ENCODE measurements at places on chromosomes 2 and 18.

DNA sequence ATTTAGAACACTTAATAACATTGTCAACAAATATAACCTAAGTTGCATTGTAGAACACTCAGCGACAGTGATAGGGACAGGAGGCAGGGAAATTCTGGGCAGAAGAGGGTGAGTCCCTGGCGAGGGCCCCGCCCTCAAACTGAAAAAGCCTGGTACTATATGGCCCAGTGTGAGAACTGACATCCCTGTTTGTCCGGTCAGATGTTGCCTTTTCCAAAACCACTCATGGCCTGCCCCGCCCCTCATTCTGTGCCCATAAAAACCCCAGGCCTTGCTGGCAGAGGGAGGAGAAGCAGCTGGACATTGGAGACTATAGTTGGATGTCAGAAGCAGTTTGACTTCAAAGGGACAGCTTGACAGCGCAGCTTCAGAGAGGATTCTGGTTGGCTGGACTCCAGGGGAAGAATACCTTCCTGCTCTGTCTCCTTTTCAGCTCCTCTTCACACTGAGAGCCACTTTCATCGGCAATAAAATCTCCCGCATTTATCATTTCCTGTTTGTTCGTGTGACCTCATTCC, 47.0 kb downstream of the FAM117B start:
- no peak for DNase-seq

GRCh38 chr2:54290356-54291025, 34.5 kb upstream of the TSPYL6 start:
- no peak for DNase-seq

- no peak for DNase-seq
Observed at GRCh38 chr2:226905718-226906117, 69.9 kb downstream of the RHBDD1 start.

GRCh38 chr2:143467011-143467410, 337.8 kb downstream of the ARHGAP15 start:
- DNase-seq: no peak

- DNase-seq: no peak
Observed at GRCh38 chr2:138718405-138718804, 61.8 kb downstream of the NXPH2 start.

GRCh38 chr2:183089192-183089851, 10.8 kb downstream of the DUSP19 start:
- DNase-seq: no peak

DNA sequence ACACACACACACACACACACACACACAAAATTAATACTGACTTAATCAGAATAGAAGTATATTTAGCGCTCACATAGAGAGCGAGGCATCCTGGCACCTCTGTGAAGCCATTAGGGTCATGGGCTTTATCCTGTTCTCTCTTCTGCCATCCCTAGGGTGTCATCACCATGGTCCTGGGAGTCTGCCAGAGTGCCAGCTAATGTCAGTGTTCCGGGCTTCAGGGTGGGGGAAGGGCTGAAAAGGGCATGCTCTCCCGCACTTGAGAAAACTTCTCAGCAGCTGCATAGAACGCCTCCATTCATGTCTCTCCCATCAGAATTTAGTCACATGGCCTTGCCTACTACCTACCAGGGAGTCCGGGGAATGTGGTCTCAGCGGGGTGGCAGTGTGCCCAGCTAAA, 19.7 kb upstream of the DYNC2LI1 start:
- DNase-seq: no peak

GRCh38 chr2:157837851-157838441, 38.2 kb downstream of the ACVR1 start:
- no peak for DNase-seq

GRCh38 chr2:100767224-100767653, 52.7 kb upstream of the NPAS2 start:
- DNase-seq: no peak

- no peak for DNase-seq
Observed at GRCh38 chr18:21389903-21390302, 147.9 kb downstream of the GREB1L start.

- DNase-seq: no peak
Observed at GRCh38 chr2:52210161-52210560, 1178.2 kb upstream of the NRXN1 start.

GRCh38 chr18:64747803-64748202, 598.9 kb upstream of the LINC00305 start:
- no peak for DNase-seq

DNA sequence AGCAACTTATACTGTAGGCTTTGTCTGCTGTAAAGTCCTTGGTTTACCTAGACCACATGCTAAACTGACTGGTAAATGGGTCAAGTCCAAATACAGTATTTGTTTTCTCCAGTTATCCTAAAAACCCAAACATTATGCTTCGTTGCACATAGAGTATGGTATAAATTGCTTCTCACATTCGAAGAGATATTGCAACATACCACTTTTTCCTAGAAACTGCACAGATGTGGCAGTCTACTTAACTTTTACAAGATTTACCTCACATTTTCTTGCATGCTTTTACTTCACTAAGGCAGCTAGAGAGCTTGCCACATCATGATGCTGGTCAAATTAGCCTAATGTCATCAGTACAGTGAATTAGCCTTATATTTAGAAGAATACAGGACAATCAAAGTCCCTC, 66.0 kb upstream of the SCN7A start:
- DNase-seq: no peak

DNA sequence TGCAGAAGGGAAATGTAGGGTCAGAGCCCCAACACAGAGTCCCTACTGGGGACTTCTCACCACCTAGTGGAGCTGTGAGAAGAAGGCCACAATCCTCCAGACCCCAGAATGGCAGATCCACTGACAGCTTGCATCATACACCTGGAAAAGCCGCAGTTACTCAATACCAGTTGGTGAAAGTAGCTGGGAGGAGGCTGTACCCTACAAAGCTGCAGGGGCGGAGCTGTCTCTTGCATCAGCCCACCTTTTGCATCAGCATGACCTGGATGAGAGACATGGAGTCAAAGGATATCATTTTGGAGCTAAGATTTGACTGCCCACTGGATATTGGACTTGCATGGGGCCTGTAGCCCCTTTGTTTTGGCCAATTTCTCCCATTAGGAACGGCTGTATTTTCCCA, 237.3 kb downstream of the CALCRL start:
- no peak for DNase-seq

GRCh38 chr2:218003981-218004419, 1.2 kb upstream of the TNS1 start:
- DNase-seq: no peak

DNA sequence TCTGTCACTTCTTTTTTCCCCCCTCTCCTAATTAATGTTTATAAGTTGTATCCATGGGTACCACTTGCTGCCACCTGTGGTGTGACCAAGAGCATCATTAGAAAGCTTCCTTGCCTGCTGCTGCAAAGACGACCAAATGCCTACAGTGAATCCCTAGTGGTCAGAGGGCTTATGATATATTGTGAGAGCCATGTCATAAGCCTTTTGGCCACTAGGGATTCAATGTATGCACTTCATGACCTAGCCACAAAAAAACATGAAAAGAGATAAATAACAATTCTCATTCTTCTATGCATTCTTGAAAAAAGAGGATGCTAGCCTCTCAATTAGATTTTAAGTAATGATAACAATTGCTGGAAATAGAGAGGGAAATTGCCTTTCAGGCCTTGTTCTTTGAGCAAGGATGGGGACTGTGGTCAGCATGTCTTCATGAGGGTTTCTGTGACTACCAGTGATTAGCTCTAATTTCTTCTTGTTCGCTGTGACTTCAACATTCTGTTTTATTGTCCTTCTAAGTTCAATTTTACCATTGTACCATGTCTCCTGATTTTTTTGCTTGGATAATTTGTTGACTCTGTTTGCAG, 435.3 kb downstream of the TGIF1 start:
- no peak for DNase-seq

DNA sequence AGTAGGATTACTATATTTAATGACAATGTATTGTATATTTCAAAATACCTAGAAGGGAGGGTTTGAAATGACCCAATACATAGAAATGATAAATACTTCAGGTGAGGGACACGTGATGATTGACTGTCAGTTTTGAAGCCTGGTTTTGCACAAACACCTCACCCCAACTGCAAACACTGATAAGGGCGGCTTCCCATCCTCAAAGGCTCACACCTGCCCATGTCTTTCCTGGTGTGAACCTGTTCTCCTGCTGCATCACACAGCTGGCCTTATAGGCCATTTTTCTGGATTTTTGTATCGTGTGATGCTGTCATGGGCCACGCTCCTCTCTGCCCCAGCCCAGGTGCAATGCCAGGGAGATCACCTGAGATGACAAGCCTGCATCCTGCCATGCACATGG, 166.5 kb upstream of the NCK2 start:
- DNase-seq: no peak

- no peak for DNase-seq
Observed at GRCh38 chr2:28370354-28370753, 22.3 kb upstream of the FOSL2 start.

DNA sequence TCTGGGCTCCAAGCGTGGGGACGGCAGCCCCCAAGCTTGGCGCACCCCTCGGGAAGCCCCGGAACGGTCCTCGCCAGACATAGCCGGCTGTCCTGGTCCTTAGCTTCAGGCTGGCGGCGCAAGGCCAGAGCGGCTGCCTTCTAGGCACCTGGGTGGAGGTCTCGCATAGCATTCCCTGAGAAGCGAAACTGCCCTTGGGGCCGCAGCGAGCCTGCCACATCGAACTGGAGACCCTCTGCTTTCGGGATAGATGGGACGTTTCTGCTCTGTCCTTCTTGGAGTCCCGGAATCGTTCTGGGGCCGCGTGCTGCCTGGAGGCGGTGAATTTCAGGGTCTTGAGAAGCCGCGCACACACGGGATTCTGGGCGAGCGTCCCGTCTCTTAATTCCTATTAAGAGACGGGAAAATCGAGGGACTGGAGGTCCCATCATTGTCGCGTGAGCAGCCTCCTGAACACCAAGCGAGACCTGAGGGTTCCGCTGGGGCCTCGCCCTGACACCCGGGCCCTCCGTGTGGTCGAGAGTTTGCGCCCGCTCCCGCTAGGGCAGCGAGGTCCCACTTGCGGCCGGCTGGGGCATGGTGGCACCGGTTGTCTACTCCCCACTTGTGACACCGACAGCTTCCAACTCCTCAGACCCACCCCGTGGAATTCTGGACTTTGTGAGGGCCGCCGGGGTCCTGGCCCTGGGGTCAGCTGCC, 9.7 kb upstream of the EN1 start:
- no peak for DNase-seq

DNA sequence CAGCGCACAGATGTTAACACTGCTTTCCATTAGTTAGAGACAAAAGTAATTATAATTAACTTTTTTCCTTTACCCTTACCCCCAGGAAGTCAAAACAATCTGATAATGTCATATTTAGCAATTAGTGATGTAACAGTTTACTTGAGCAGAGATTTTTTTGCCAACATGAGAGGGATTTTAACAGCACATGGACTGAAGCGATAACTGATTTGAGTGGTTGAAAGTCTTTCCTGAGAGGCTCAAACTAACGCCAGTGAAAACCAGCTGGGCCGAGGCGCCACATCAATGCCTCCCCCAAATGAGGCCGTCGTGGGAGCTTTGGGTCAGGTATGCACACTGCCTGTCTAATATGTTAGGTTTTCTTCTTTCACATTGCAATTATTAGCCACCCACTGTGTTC, 469.9 kb upstream of the SMIM21 start:
- no peak for DNase-seq

GRCh38 chr18:60978338-60978737, 354.9 kb upstream of the CDH20 start:
- no peak for DNase-seq

GRCh38 chr18:46362533-46362932, 258.3 kb downstream of the HAUS1 start:
- DNase-seq: no peak

GRCh38 chr18:79496237-79496977, 100.7 kb downstream of the NFATC1 start:
- DNase-seq: no peak

DNA sequence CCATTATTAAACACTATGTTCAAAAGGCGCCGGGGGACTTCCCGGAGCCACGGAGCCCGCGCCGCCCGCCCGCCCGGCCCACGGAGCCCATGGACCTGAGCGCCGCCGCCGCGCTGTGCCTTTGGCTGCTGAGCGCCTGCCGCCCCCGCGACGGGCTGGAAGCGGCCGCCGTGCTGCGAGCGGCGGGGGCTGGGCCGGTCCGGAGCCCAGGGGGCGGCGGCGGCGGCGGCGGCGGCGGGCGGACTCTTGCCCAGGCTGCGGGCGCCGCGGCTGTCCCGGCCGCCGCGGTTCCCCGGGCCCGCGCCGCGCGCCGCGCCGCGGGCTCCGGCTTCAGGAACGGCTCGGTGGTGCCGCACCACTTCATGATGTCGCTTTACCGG, 197 bp downstream of the GDF7 start:
- DNase-seq: no peak

DNA sequence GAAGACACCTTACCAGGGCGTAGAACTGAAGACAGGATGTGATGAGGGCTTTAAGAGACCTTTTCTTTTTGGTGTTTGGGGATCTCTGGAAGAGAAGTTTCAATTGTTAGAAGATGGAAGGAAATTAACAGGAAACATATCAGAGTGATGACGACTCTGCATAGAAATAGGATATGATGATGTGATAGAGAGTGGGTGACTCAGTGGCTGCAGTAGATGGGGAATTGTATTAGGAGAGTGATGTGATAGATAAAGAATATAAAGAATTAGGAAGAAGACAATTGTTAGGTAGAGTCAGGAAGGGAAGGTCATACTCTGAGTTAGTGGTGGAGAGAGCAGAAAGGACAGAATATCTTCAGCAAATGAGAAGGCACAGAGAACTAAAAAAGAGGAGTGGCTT, 593.9 kb downstream of the NYAP2 start:
- DNase-seq: no peak

GRCh38 chr2:158138255-158138654, 36.6 kb downstream of the UPP2 start:
- DNase-seq: no peak

DNA sequence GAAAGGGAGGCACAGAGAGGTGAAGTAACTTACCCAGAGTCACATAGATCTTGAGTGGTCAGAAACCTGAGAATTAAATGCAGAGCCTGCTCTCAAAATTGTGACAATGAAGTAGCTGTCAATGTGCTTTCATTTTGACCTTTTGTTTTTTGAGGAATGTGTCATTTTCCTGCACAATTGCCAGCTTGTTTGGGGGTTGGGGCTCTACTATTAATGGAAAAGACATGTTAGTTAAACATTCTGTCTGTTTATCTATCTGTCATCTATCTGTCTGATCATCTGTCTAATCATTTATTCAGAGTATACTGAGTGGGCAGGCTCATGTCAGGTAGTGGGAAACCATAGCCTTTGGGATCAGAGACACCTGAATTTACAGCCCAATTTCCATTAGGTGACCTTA, 428.4 kb downstream of the TSN start:
- no peak for DNase-seq

DNA sequence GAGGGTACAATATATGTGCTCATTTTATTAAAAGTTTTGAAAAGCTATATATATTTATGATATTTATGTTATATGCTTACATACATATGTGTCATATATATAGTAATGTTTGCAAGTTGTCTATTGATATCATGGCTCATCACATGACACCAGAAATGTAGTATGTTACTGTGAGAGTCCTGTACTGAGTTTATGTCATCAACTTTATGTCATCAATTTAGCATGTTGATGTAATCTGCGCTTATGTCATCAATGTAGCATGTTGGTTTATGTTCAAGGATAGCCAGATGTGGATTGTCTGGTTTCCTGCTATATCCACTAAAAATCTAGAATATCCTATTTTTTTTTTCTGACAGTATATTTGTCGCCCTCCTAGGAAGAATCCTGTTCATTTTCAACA, 77.4 kb downstream of the APLF start:
- no peak for DNase-seq

Data from GM12892 (cell line).